ENCODE measurements at places on chromosomes 3 and 15. TPM values are rescaled to one million over a fixed set of nuclear protein-coding genes. Genes with fewer than 3 reads are reported as not detected.

DNA sequence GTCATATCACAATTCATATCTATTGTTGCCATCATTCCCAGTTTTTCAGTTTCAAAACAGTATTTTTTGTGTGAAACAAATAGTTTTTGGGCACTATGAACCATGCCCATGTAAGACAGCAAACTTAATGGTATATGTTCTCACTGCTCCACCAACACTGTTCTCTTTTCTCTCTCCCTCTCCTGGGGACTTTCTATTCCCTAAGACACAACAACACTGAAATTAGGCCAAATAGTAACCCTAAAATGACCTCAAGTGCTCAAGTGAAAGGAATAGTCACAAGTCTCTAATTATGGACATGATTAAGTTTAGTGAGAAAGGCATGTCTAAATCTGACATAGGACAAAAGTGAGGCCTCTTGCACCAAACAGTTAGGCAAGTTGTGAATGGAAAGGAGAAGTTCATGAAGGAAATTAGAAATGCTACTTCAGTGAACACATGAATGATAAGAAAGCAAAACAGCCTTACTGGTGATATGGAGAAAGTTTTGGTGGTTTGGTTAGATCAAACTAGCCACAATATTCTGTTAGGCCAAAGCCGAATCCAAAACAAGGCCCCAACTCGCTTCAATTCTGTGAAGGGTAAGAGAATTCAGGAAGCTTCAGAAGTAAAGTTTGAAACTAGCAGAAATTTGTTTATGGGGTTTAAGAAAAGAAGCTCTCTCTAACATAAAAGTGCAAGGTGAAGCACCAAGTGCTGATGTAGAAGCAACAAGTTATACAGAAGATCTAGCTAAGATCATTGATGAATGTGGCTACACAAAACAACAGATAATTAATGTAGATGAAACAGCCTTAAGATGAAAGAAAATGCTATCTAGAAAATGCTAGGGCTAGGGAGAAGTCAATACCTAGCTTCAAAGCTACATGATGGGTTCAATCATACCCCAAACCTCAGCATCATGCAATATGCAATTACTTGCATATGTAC lies 104.2 kb downstream of the CBLB start:
- no peak overlapping the region for H3K27ac ChIP-seq
- no peaks in the 10 kb centered on the region for H3K27me3 ChIP-seq
- DNase-seq = no peak
- H3K4me3 ChIP-seq = no peak overlapping the region
- H3K36me3 ChIP-seq = peaks cover 3% of the 10 kb centered on the region

- no peaks in the 10 kb centered on the region for H3K36me3 ChIP-seq
- no peak overlapping the region for H3K27ac ChIP-seq
- H3K27me3 ChIP-seq = no peaks in the 10 kb centered on the region
- no peak overlapping the region for H3K4me3 ChIP-seq
- H3K4me1 ChIP-seq = peaks cover 5% of the 10 kb centered on the region
These were observed 239.7 kb downstream of the UBE2E2 start for GRCh38 chr3:23442598-23443383.

DNA sequence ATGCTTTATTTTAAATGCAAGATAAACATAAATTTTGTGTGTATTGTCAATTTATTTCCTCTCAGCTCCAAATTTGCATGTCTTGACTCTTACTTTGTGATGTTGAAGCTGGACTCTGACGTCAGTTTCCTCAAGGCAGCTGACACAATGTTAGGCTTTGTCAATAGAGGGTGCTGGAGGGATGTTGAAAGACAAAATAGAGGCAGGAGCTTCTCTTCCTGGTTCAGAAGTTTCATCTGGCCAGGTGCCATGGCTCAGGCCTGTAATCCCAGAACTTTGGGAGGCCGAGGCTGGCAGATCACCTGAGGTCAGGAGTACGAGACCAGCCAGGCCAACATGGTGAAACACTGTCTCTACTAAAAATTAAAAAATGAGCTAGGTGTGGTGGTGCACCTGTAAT lies 408.6 kb downstream of the GBE1 start:
- peak; percentile 56 for DNase-seq
- no peaks in the 10 kb centered on the region for H3K36me3 ChIP-seq
- no peak overlapping the region for H3K4me3 ChIP-seq
- no peaks in the 10 kb centered on the region for H3K27me3 ChIP-seq
- H3K4me1 ChIP-seq = no peaks in the 10 kb centered on the region

DNA sequence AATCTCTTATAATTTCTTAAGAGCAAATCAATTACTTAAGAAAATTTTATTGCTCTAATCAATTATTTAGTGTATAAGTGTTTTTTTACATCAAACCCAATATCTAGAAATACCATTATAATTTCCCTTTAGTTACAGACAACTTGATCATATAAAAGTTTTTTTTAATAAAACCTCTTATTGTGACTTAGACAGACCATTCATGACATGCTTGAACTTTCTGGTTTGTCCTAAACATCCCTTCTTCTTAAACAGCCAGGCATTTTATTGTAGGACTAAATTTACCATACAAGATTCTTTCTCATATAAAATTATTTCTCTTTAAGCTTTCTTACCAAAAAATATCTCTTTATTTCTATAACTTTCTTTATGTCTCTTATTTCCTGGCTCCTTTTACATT lies 164.5 kb downstream of the SUCNR1 start:
- no peak for DNase-seq
- H3K27ac ChIP-seq = no peak overlapping the region
- no peaks in the 10 kb centered on the region for H3K36me3 ChIP-seq
- H3K27me3 ChIP-seq = no peaks in the 10 kb centered on the region
- no peak overlapping the region for H3K4me3 ChIP-seq
- H3K4me1 ChIP-seq = no peaks in the 10 kb centered on the region

The SLC12A1 gene
- total RNA-seq = 0.04 TPM

GRCh38 chr15:33150971-33151370 lies 43.5 kb downstream of the FMN1 start:
- no peak overlapping the region for H3K4me3 ChIP-seq
- peaks cover 9% of the 10 kb centered on the region for H3K4me1 ChIP-seq
- no peak overlapping the region for H3K27ac ChIP-seq
- H3K36me3 ChIP-seq = no peaks in the 10 kb centered on the region
- no peaks in the 10 kb centered on the region for H3K27me3 ChIP-seq
- no peak for DNase-seq

The CP gene
- not detected for total RNA-seq

The GABRR3 gene
- not detected for total RNA-seq

DNA sequence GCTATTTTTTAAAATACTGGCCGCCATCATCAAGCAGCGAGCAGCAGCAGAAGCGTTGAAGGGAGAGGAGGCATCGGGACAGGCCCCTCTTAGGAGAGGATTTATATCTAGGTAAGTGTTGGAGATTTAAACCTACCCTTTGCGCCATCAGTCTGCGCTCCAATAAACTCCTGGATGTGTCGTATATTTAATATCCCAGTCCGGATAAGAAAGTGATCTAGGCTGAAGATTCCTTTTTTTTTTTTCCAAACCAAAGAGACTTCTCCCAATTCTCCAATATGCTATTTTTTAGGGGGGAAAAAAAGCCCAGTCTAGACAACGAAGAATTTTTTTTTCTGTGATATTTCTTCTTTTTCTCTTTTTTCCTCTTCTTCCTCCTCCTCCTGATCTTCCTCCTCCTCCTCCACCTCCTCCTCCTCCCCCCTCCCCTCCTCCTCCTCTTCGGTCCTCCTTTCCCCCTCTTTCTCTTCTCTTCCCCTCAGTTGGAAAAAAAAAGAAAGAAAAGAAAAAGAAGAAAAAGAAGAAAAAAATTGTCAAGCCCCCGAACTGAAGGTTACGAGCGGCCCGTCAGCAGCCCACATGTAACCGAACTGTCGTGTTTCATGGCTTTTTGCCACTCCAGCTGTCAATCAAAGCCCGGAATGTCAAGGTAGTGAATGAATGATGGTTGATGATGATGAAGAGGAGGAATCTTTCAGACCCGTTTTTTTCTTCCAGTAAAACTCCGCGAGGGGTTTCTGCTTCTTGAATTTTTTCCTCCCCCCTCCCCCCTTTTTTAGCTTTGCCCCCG lies 835 bp downstream of the MEIS2 start:
- no peaks in the 10 kb centered on the region for H3K27me3 ChIP-seq
- peaks cover 32% of the 10 kb centered on the region for H3K36me3 ChIP-seq
- no peak for DNase-seq
- H3K27ac ChIP-seq = peak overlapping the region; percentile 97
- no peaks in the 10 kb centered on the region for H3K4me1 ChIP-seq

GRCh38 chr3:149180057-149180573 lies 41.5 kb downstream of the CP start:
- H3K36me3 ChIP-seq = no peaks in the 10 kb centered on the region
- H3K27ac ChIP-seq = no peak overlapping the region
- peak; percentile 99 for DNase-seq
- H3K27me3 ChIP-seq = no peaks in the 10 kb centered on the region
- no peaks in the 10 kb centered on the region for H3K4me1 ChIP-seq

DNA sequence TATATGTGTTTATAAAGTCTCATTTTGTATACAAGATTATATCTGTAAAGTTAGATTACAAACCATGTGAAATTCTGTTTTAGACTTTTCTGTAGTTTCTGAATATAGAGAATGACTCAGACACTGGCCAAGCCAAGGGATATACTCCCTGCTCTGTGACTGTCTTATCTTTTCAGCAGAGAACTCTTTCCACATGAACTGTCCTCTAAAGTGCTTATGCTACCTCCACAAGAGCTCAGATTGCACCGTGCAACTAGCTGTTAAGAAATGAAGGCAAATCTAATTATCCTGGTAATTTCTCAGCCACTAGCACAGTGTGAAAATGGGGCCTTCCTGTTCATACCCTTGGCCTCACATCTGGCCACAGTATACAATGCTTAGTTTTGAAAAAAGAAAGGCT lies 44.3 kb upstream of the CPNE4 start:
- H3K4me3 ChIP-seq = no peak overlapping the region
- no peak overlapping the region for H3K27ac ChIP-seq
- H3K36me3 ChIP-seq = no peaks in the 10 kb centered on the region
- H3K27me3 ChIP-seq = no peaks in the 10 kb centered on the region

DNA sequence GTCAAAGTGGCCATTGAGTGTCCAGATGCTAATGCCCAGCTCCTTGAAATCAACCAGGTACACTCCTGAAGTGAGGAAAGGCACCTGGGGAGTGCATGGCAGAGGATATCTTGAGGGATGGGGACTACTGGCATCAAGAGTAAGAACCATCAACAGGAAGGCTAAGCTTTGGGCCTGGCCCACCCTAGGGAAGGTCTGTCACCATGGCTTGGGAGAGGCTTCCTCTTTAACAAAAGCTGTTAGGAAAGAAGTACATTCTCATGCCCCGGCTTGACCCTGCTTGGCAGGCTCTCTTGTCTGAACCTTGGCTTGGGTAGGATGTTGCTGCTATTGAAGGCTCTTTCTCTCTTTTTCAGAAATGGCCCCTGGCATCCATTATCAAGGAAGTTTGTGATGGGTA lies 43.7 kb upstream of the TUBGCP5 start:
- no peaks in the 10 kb centered on the region for H3K36me3 ChIP-seq
- no peaks in the 10 kb centered on the region for H3K4me1 ChIP-seq
- no peak for DNase-seq
- H3K4me3 ChIP-seq = no peak overlapping the region

DNA sequence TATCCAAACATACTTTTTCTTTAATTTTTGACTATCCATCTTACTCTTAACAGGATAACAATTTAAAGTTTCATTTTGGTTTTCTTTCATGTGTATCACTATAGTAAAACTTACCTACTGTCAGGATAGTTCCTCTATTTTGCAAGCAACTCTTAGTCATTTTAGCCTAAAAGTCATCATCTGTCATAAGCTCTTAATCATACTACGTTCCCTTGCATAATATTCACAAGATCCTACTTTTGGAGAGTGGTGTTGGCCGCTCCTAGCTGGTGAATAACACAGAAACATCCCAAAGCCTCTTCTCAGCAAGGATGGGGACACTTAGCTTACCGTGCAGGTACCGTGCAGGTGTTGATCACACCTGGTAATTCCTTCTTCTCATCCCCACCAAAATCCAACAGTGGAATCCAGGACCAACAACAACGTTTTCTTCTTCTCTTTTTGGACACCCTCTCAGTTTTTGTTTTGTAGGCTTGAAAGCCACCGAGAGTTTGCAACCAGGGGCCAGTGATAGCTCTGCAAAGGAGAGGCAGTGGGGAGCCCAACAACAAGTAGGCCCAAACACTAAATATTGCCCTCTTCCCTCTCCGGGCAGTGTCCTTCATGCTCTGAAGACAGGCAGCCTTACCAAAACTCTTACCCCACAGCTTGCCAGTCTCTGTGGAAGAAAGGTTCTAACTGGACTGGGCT lies 433 bp downstream of the FILIP1L start:
- no peak for DNase-seq
- no peak overlapping the region for H3K4me3 ChIP-seq
- H3K36me3 ChIP-seq = no peaks in the 10 kb centered on the region
- H3K4me1 ChIP-seq = no peaks in the 10 kb centered on the region

DNA sequence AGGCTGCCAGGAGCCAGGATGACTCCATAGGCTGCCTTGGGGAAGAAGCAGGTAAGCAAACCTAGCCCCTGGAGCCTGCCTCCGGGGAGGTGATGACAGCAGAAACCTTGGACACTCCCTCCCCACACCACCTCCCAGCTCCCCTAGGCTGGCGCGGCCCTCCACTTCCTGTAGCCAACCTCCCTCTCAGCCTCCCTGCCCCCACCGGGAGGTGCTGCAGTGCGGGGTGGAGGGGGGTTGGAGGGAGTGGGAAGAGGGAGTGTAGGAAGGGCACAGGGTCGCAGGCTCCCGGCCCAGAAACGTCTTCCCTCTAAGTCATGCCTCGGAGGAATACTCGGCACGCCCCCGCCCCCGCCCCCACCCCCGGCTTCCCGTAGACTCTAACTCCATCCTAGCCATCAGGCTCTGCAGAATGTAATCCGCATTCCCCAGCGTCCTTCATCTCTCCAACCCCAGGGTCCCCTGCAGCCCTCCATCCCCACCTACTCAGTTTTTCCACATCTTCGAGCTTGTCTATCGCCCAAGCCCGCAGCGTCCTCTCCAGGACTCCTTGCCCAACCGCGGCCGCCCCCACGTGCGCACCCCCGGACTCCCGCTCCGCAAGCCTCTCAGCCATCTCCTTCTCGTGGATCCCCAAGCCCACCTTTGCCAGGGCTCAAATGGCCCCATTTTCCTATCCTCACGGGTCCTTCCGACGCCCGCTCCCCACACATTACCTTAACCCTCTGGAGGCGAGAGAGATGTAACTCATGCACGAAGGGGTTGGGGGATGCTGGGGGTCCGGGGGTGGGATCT lies 528 bp downstream of the LPCAT4 start:
- peaks cover 13% of the 10 kb centered on the region for H3K4me1 ChIP-seq
- peak; percentile 90 for DNase-seq
- peaks cover 3% of the 10 kb centered on the region for H3K36me3 ChIP-seq
- H3K27me3 ChIP-seq = no peaks in the 10 kb centered on the region
- peak overlapping the region; percentile 75 for H3K27ac ChIP-seq
